ENCODE measurements at places on chromosomes 4 and X.

DNA sequence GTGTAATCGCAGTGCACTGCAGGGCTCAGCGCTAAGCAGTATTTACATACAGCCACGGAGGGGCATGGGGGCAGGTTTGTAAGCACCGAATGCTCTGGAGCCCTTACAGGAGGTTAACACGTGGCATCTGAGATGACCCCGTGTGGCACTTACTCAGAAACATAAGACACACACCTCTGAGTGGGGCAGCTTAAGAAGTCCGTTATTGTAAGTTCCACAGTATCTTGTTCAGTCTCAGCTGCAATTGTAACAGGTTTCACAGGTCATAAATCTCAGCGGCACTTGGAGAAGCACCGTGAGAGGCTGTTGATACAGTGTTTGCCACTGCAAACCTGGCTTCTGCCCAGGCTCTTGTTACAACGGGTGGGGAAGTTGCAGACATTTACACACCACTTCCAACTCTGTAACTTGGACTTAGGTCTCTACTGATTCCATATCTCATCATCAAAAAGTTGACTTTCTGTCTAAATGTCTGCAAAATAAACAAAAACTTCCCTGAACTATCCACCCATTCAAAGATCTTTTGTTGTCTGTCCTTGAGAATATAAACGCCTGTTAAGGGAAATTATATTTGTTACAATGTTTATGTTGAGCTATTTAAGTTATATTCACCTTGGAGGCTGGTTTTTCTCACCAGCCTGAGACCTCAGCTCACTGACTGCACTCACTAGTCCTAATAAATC lies 10.3 kb downstream of the CPLX1 start:
- DNase-seq, result no peak

- DNase-seq, result no peak
These were observed 16.7 kb downstream of the IRF2 start for GRCh38 chr4:184457535-184458249.

GRCh38 chrX:9682456-9682855 lies 83.2 kb downstream of the GPR143 start:
- peak; percentile 3 for DNase-seq

DNA sequence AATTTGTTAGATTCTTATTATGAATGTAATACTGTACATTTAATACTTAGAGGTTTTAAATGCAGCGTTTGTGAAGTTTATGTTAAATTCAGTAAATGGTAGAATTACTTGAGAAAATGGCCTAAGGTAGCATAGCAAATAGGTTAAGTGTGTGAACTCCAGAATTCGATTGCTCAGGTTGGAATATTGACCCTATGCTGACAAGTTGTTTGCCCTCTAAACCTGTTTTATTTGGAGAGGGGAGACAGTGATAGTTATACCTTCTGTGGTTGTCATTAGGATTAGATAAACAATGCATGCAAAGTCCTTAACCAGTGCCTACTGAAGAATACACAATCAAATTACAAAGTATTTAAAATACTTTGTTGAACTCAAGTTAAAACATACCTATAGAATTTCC lies 5.4 kb downstream of the ADAD1 start:
- no peak for DNase-seq

GRCh38 chrX:65643531-65644052 lies 23.9 kb upstream of the MSN start:
- DNase-seq, result no peak

GRCh38 chr4:94339779-94340178 lies 2.9 kb downstream of the HPGDS start:
- DNase-seq, result peak; percentile 46

DNA sequence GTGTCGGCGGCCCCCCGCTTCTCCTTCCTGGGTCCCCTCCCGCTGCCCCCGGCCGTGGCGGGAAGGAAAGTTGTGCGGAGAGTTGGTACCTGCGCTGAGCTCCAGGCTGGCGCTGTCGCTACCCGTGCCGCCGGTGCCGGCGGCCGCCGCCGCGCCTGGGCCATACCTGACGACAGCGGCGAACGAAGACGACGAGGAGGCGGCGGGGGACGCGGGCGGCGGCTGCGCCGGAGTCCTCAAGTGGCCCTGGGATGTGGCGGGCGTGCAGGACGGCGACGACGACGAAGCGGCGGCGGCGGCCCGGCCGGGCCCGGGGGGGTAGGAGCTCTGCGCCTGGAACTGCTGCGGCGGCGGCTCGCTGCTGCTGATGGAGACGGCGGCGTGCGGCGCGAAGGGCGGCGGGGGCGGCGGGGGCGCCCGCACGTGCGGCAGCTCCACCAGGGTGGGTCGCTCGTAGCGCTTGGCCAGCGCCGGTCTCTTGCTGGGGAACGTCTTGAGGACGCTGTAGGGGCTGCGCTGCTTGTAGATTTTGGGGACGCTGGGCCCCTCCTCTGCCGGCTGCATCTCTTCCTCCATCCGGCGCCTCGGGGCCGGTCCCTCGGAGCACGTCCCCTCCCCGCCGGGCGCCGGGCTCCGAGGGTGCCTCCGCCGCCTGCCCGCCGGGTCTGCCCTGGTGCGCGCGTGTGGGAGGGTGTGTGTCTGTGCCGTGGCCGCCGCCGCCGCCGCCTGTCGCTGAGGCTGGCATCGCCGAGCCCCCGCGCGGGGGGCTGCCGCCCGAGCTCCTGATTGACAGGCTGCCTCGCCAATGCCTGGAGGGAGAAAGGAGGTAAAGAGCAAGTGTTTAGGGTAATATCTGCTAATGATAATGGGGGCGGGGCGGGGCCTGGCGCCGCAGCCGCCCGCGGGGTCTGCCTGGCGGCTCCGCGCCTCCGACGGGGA lies 618 bp downstream of the BEND4 start:
- DNase-seq, result peak; percentile 61

GRCh38 chr4:140069066-140069465 lies 84.9 kb downstream of the MAML3 start:
- DNase-seq, result no peak

DNA sequence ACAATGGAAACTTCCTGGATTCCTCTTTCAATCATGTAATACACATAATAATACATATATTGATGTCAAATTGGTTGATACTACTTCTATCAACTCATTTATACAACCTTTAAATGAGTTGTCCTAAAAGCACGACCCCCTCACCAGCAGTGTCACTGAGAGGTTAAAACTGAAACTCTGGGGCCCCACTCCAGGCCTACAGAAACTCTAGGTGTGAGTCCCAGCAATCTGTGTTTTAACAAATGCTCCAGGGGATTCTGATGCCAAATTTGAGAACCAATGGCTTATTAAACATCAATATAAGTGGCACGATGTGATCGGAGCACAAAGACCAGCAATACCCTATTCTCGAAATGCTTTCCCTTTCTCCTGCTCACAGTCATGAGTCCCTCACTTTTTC lies 47.9 kb downstream of the ATP8A1 start:
- no peak for DNase-seq

DNA sequence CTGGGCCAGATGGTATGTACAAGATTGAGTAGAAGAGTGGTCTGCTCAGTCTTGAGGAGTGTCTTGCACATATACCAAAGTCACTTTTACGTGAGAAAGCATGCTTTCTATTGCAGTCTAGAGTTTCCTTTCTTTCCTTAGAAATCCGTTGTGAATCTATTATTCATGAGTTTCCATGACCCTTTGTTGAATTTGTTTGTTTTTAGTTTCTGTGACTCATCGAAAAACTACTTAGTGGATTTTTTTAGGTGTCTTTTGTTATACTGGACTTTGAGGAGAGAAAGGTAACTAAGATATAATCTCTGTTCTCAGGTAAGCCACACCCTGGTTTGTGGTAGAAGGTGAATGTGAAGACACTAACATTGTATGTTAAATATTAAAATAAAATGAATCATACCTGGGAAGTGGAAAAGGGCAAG lies 23.0 kb downstream of the GALNT7 start:
- no peak for DNase-seq

- DNase-seq, result no peak
These were observed 62.5 kb downstream of the SPIN3 start for GRCh38 chrX:56932653-56933339.

DNA sequence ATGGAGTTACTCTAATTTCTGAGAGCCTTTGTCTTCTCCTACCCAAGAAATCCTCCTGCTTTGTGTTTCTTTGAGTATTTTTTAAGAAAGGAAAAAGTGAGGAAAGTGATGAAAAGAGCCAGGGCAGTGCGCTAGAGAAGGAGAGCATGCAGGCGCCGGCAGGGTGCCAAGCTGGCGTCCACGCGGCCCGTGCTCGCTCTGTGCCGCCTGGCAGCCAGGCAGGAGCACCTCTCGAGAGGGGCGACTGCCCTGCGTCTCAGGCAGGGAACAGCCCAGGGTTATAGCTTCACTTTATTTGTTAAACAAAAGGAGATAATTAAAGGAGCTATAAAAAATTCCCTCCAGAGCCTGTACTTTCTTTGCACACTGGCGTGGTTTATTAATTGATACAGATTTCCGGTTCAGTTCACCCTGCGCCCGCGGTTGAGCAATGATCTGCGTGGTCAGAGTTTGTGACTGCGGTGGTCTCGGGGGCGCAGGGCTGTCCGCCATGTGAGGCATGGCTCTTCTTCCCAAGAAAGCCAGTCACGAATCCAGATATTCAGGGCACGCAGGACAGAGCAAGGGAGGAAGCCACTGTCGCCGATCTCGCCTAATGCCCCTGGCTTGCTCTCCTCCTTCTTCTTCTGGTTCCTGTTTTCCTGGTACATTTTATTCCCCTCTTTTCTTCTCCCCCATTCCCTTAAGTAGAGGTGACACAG lies 110.8 kb upstream of the PAQR3 start:
- no peak for DNase-seq

DNA sequence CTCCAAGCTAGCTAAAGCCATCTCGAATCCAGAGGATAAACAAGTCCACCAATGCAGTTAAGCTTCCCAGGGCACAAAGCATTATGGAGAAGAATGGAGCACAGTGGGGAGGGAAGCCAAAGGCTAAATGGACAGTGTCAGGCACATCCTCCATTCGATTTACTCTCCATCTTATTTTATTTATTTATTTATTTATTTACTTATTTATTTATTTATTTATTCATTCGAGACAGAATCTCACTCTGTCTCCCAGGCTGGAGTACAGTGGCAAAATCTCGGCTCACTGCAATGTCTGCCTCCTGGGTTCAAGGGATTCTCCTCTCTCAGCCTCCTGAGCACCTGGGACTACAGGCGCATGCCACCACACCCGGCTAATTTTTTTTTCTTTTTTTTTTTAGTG lies 26.3 kb upstream of the EIF4E start:
- no peak for DNase-seq

DNA sequence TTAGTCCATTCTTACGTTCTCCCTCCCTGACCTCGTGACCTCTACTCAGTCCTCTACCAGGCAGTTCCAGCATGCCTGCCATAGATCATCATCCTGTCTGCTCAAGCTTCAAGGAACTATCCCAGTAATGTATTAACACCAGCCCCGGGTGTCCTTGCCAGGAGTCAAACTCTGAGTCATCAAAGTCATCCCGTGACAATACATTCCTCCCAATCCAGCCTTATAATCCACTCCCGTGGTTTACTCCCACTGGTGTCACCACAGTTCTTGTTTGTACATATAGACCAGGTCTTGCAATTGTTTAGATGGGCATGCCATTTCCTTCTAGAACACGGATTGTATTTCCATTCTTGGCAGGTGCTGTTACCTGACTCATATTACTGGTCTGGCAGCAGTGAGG lies 68.7 kb upstream of the TAB3 start:
- no peak for DNase-seq

GRCh38 chr4:147955827-147956558 lies 224.1 kb downstream of the ARHGAP10 start:
- no peak for DNase-seq

DNA sequence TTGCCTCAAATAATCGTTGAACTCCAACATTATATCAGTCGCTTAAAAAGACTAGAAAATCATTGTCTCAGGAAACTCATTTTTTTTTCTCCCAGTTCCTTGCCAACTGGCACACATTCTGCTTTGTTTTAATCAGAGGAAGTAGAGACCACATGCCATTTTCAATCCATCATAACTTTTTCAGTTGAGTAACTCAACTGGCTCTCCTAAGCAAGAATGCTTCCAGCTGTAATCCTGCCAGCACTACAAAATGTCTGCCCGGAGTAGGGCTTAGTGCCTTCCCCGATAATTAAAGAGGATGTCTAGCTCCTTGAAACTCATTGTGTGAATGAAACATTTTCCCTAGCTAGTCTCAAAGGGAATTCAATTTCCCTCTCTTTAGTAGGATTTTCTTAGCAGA lies 33.0 kb downstream of the FREM3 start:
- no peak for DNase-seq

DNA sequence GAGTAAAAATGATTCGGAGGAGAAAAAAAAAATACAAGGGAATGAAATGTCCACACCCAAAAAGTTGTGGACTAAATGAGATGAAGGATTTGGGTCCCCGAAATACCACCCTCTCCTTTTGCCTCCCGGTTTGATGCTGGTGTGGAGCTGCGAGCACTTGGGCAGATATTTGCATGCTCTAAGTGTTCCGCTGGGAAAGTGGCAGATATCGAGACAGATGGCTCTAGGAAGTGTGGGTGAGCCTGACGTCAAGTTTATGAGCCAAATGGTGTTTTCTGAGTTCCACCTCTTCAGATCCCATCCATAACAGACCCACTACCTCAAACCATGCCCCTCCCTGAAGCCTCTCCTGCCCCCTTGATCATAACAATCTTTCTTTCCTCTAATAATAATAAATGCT lies 228.6 kb downstream of the QDPR start:
- DNase-seq, result no peak

DNA sequence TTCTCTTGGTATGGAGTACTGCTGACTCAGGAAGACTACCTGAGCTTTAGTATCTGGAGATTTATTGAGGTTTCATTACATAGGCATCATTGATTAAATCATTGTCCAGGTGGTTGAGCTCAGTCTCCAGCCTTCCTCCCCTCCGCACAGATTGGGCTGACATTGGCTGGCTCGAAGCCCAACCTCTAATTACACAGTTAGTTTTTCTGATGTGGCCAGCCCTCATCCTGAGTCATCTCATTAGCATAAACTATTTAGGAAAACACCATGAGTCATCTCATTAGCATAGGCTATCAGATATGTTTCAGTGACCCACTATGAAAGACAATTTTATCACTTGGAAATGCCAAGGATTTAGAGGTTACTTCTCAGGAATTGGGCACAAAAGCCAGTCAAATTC lies 93.9 kb upstream of the ANKRD50 start:
- DNase-seq, result no peak

- no peak for DNase-seq
These were observed 75.5 kb downstream of the CASP3 start for GRCh38 chr4:184573701-184574100.

GRCh38 chrX:134732152-134732551 lies 73.9 kb upstream of the PLAC1 start:
- DNase-seq, result no peak

DNA sequence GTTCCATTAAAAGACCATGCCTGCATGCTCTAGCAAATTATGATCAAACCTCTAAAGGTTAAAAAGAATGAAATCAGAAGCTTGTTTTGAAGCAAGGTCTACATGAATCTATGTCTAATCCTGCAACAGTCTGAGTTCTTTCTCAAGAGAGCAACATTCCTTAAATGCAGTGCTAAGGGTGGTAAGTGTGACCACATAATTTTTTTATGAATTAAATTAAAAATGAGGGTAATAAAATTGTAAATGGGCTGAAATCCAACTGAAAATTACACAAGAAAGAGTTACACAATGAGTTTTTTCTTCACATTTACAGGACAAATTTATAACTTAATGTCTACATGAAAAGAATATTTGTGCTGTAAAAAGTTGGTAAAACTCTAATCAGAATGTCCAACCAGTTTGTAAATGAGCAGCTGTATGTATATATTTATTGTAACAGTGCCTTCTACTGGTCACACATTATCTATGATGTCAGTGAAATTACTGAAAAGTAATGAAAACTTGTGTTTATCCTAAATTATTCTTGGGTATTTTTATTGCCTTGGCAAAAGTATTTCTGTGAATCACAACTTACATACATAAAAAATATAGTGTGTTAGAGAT lies 336.3 kb upstream of the PITX2 start:
- no peak for DNase-seq

- DNase-seq, result no peak
These were observed 466.7 kb downstream of the GASK1B start for GRCh38 chr4:157706155-157706554.
